ENCODE measurements at places on chromosomes 6 and 20.

GRCh38 chr6:447381-448165 lies 56.0 kb downstream of the IRF4 start:
- no peak for DNase-seq

DNA sequence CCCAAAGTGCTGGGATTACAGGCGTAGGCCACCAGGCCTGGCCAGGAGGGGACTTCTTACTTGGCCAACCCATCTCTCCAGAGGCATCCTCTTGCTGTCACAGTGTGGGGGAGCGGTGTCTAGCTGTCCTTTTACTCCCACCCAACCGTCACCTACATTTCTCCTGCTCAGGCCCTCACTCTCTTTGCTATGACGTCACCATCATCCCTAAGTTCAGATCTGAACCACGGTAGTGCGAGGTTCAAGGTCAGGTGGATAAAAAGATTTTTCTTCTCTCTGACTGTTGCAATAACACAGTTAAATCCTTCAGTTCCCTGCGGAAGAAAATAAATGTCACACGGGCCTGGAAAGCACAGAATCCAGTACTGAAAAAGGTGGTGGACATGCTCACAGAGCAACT lies 7.3 kb upstream of the RAET1L start:
- no peak for DNase-seq

GRCh38 chr6:159103396-159104162 lies 58.8 kb upstream of the TAGAP start:
- no peak for DNase-seq

DNA sequence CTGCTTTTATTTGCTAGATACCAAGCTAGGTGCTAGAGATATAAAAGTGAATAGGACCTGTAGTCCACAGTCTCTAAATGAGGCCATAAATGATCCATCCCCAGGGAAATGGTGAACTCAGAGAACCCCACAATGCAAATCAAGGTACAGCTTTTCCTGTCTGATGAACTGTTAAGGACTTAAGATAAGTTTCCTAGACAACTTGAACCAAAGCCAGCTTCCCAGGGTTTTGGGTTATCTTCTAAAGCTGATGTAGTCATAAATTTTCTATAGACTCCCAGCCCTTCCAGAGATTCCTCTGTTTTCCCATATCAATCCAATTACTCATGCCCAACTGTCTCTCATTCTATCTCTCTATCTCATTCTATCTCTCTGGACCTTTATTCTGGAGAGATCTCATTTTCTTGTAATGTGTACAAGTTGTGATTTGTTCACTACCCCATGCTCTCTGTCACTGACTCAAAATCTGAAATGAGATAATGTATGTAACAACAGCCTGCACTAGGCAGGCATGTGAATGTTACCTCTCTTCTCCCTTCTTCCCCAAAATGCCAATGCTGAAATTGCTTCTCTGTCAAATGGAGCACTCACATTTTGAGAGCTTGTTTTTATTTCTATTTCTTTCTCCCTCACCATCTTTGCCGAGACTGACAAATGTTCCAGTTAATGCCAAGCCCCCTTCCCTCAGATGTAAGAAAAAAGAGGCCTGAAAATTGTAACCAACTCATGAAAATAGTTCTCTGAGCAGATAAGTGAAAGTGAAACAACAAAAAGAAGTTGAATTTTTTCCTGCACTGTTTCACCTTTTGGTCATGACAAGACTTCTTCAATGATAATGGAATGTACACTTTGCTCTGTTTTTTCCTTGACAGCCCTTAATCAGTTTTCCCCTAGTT lies 279.9 kb downstream of the SLC35F1 start:
- no peak for DNase-seq

DNA sequence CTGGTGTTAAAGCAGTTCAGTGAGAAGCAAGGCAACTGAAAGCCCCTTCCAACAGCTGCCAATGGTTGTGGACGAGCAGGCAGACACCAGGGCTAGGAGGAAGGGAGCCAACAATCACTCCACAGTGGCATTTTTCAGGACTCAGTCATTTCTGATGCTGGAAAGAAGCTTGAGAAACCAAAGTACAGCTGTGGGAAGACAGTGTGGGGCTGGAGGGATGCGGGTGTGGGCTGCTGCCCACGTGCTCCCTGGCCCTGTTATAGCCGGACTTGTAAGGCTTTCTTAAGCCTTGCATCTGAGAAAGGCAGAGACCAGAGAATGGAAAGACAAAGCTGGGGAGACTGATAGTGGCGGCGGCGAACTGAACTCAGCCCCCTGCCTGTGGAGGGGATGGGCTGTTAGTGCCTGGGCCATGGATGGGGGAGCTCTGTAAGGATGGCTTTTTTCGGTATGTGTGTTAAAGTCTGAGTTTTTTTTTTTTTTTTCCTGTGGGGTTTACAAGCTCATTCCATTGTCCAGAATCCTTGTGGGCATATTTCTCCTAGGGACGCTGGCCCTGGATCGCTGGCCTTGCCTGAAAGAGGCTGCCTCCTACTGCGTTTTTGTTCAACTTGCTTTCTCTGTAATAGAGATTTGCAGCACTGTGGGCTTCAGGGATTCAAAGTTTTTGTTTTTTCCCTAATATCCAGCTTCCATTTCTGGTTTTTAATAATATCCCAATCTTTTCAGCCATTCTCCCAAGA lies 91.7 kb downstream of the GJA10 start:
- no peak for DNase-seq

DNA sequence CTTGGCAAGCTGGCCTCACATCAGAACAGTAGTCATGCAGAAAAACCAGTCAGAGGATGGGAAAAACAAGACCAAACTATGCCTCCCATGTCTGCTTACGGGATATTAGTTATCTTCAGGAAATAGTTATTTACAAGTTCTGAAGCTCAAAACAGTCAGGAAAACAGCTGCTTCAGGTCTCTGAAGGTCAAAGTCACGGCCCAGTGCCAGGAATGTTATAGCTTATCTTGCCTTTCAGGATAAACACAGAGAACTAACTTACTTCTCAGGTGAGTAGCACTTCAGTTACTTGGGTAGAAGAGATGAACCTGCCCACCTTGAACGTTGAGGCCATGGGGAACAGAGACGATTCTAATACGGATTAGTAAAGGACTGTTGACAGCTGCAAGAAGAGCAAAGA lies 310.7 kb downstream of the KIF16B start:
- DNase-seq, result no peak

All from HL-60 (cell line).